ENCODE measurements at places on chromosomes 7 and 10.

- DNase-seq = no peak
Observed at GRCh38 chr7:20514364-20514763, 101.1 kb upstream of the ABCB5 start.

GRCh38 chr10:103890194-103890658 lies 27.8 kb downstream of the STN1 start:
- DNase-seq = no peak

DNA sequence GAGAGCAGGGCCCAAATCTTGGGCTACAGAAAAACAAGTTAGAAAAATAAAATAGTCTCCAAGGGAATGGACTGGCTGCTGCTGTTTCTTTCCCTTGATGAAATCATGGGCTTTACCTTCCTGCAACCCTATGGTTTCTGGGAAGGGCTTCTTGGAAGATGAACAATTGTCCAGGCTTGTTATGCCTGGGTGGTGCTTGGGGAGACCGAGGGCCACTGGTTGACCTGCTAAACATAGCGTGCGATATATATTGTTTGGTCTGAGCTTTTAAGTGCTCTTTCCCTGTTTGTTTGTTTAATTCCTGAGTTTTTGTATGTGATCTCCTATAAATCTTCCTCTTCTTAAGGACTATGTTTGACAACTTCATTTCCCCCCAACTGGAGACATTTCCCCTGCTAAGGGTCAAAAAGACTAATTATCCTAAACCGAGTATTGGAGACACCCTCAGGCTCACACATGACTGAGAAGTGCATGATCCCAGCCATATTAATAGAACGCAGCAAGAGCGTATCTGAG lies 37.9 kb downstream of the SLC25A28 start:
- no peak for DNase-seq

- DNase-seq = no peak
Observed at GRCh38 chr7:134104166-134104565, 23.0 kb upstream of the LRGUK start.

DNA sequence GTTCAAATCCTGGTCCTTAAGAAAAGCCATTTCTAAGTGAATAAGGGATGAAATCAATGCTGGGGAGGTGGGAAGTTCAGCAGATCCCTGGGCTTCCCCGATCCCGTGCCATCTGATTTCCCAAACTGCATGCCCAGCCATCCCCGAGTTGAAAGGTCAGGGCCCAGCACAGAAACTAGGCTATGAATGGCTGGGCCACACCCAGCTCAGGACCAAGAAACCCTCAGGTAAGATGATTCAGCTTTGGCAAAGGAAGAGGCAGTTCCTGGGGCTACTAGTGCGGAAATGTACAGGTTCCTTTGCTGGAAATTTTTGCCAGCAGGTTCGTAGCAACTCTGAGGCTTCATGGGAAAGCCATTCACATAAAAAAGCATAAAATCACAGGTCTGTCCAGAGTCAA lies 182.7 kb downstream of the FAM107B start:
- DNase-seq = no peak

- DNase-seq = no peak
Observed at GRCh38 chr7:23105086-23105643, 420 bp upstream of the KLHL7 start.

DNA sequence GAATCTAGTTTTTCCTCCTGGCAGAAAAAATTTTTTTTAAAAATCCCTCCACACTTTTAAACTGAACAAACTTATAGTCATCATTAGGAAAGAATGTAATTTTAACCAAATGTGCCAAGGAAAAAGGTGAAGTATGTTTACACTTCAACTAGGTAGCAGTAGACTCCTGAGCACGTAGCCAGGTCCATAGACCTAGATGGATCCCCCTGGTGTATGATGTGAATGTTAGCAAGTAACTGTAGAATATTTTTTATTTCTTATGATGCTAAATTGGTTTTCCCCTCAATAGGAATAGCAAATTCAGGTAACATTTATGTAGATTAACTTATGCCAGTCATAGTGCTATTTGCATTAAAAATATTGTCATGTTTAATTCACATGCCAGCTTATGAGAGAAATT lies 19.6 kb downstream of the CABCOCO1 start:
- DNase-seq = no peak

GRCh38 chr7:13032576-13032975 lies 345.1 kb downstream of the ARL4A start:
- no peak for DNase-seq

DNA sequence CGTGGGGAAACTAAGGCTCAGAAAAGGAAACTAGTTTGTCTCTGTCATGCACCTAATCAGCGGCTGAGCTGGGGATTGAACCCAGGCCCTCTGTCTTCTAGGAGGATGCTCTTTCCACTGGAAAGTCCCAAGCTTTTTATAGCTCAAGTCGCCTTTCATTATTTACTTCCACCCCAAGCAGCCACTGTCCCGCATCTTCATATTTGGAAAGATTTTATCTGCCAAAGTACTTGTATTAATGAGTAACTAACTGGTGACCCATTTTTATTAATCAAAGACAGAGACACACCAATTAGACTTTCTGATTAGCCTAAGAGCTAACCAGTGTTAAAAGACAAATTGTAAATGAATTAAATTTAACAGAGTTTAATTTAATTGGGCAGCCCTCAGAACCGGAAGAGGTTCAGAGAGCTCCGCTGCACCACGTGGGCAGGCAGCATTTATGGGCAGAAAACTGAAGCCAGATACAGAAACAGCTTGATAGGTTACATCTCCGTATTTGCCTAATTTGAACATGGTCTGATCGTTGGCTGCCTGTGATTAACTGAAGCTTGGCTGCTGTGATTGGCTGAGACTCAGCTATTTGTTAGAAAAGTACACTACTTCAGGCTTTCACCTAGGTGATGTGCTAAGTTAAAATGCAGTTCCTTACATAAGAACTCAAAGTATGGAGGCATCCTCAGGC lies 78.5 kb upstream of the PDCD4 start:
- DNase-seq = no peak

DNA sequence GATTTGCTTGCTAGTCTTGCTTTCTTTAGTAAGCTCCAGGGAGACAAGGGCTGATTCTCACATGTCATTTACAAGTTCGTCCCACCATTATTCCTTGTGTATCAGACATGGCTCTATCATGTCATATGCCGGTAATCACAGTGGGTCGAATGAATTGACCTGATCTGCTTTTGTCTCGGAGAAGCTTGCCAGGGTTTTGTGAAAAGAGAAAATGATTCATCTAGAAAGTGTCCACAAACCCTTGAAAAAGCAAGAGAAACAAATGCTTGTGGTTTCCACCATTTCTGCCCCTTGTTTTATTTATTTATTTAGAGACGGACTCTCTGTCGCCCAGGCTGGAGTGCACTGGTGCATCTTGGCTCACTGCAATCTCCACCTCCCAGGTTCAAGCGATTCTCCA lies 278.5 kb downstream of the TCF7L2 start:
- DNase-seq = no peak

DNA sequence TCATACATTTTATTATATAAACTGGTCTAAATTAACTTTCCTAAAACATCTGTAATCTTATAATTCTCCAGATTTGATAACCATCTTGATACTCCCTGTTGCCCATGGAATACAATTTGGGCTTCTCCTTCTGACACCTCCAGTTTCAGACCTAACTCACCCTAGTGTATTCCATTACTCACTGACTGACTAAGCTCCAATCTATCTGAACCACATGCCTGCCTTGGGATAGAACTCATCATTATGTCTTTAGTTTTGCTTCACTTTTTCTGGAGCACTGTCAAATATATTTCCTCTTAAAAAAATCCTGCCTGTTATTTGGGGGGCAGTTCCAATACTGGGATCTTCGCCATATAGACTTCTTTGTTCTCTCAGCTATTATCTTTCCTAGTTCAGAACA lies 4.9 kb upstream of the FOXP2 start:
- no peak for DNase-seq

GRCh38 chr10:132878091-132878729 lies 64.2 kb downstream of the CFAP46 start:
- no peak for DNase-seq

GRCh38 chr7:101792051-101792681 lies 25.3 kb upstream of the CUX1 start:
- DNase-seq = no peak

DNA sequence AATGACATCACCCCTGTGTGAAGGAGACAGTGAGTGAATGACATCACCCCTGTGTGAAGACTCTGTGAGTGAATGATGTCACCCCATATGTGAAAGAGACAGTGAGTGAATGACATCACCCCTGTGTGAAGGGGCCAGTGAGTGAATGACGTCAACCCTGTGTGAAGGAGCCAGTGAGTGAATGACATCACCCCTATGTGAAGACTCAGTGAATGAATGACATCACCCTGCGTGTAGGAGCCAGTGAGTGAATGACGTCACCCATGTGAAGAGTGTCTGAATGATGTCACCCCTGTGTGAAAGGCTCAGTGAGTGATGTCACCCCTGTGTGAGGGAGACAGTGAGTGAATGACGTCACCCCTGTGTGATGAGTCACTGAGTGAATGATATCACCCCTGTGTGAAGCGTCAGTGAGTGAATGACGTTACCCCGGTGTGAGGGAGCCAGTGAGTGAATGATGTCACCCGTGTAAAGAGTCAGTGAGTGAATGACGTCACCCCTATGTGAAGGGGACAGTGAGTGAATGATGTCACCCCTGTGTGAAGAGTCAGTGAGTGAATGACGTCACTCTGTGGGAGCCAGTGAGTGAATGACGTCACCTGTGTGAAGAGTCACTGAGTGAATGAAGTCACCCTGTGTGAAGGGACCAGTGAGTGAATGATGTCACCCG lies 478.1 kb downstream of the PTPRN2 start:
- no peak for DNase-seq

- DNase-seq = no peak
Observed at GRCh38 chr10:37479469-37479868, 354.1 kb downstream of the ANKRD30A start.

DNA sequence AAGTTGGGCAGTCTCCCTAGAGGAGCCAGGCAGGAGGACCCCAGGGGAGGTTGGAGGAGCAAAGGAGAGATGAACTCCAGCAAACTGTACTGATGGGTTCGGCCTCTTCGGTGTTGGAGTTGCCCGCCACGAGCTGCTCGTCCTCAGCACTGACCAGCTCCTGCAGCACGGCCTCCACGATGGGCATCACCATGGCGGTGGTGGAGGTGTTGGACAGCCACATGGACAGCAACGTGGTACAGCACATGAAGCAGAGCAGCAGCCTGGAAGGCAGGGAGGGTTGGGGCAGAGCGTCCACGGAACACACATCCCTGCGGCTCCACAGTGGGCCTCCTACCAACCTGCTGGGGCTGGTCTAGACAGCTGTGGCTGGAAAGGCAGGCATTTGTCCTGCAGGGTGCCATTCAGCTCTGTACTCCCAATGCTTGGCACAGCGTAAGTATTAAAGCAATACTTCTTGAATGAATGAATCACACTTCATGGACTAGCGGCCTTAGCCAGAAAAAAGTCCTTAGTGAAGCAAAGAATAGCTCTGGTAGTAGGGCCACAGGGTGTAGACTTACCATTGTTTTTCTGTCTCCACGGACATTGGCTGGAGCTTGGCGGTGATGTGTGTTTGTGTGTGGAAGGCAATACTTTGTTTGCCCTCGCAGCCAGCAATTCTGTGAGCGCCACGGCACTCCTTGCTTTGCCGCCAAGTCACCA lies 21.8 kb downstream of the SLC13A4 start:
- DNase-seq = no peak

GRCh38 chr10:106577266-106577665 lies 587.2 kb downstream of the SORCS1 start:
- no peak for DNase-seq

- no peak for DNase-seq
Observed at GRCh38 chr10:369684-370448, 234.6 kb downstream of the ZMYND11 start.

DNA sequence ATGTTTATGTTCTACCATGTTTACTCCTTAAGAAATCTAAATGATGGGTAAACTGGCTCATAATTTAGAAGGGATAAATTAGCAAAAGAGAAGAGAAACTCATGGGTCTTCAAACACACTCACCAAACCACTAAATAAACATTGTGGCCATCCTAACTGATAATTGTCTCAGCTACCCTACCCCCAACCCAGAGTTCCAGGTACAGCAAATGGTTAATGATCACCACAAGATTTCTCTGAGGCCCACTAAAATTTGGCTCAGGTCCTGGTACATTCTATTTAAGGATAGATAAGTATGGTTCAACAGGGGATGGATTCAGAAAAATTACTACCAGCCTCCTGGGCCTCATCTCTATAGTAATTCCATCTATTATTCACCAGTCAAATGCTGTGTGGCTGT lies 21.4 kb downstream of the SLC25A13 start:
- DNase-seq = no peak

- DNase-seq = no peak
Observed at GRCh38 chr10:132269266-132270230, 38.2 kb downstream of the STK32C start.

DNA sequence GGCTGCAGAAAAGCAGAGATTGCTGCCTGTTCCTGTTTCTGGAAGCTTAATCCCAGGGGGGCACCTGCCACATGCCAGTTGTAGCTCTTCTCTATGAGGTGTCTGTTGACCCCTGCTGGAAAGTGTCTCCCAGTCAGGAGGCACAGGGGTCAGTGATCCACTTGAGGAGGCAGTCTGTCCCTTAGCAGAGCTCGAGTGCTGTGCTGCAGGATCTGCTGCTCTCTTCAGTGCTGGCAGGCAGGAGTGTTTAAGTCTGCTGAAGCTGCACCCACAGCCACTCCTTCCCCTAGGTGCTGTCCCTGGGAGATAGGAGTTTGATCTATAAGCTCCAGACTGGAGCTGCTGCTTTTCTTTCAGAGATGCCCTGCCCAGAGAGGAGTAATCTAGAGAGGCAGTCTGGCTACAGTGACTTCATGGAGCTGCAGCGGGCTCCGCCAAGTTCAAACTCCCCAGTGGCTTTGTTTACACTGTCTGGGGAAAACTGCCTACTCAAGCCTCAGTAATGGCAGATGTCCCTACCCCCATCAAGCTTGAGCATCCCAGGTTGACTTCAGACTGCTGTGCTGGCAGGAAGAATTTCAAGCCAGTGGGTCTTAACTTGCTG lies 57.6 kb upstream of the CROT start:
- DNase-seq = no peak

DNA sequence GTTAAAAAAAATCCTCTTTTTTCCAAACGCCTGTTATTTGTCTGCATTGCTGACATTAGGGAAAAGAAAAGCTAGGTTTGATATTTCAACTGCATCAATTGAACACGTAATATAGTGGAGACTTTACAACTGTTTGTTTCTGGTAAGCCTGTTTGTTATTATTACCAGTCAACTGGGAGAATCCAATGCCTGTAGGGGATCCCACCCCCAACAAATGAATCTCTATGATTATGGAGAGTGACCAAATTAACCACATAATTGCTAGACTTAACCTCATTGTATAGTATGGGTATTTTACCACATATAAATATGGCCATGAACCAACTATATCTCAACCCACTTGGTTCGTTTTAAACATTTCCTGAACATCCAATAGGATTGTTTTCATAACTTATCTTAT lies 216.1 kb downstream of the TWIST1 start:
- DNase-seq = no peak

- DNase-seq = no peak
Observed at GRCh38 chr10:70169649-70170364, 507 bp downstream of the SAR1A start.

Data from substantia nigra (tissue), 51 donors.